ENCODE measurements at places on chromosomes 12 and 14. TPM values are rescaled to one million over a fixed set of nuclear protein-coding genes. Genes with fewer than 3 reads are reported as not detected.

BCL2L2 gene
- total RNA-seq = 37.3 TPM

KRT4 gene
- total RNA-seq = not detected

DNA sequence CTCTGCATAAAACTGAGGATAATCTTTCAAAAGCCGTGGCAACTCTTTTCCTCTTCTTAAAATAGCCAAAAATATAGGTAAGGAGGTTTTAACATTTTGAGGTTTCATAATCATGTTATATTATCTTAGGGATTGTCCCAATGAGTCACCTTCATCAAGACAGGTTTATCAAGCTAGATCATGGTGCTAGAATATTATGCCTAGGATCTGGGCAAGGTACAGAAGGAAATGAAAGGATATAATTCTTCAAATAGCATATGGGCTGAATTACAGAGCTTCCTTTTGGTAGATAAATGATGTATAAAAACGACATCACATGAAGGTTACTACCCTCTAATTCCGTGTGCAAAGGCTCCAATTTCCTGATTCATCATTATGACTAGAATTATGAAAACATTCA, 28.6 kb upstream of the TBC1D15 start:
- DNase-seq = no peak

DNA sequence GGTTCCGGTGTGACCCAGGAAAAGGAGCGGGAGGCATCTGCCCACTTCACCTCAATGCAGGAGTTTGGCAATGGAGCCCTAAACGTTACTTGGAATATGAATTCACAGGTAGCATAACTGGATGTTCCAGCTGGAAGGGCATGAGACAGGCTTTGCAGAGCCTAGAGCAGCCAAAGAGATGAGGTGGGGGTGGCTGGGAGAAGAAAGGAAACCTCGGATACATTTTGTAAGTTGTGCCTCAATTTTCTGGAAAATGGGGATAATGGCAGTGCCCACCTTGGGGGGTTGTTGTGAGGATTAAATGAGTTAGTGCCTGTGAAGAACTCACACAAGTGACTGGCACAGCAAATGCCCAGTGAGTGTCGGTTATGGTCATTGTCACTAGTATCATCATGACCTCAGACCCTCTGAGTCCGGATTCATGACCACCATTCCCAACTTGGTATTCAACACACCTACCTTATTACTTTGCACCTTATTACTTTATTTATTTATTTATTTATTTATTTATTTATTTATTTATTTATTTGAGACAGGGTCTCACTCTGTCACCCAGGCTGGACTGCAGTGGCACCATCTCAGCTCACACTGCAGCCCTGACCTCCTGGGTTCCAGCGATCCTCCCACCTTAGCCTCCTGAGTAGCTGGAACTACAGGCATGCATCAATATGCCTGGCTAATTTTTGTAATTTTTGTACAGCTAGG, 56.0 kb downstream of the CLMN start:
- no peak for DNase-seq

SERPINA6 gene
- total RNA-seq = not detected

DNA sequence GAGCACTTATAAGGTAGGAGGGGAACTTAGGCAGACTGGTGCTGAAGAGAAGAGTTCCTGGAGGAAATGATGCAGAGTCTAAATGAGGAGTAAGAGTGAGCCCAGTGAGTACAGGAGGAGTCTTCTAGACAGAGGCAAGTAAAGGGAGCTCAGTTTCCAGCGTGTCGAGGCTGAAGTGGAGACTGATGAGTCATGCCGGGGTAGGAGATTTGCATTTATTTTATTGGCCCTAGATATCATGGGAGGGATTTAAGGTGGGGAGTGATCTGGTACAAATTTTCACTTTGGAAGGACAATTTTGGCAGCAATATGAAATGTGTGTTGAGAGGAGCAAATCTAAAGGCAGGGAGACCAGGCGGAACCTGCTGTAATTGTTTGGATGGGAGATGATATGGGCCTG, 157.5 kb downstream of the TTC8 start:
- no peak for DNase-seq

PIANP gene
- total RNA-seq = 0.35 TPM

DNA sequence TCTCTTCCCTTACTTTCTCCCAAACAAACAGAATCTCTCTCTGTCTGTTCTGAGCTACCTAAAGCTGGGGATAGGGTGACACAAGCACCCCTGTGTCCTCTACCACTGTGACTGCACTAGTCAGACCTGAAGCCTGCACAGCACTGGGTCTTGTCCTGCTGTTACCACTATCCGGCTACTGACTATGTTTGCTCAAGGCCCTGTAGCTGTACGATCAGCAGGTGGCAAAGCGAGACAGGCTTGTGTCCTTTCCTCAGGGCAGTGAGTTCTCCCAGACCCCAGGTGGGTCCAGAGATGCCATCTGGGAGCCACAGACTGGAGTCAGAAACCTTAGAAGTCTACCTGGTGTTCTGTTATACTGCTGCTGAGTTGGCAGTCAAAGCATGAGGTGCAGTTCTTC, 116.4 kb downstream of the NUBPL start:
- DNase-seq = no peak

DNA sequence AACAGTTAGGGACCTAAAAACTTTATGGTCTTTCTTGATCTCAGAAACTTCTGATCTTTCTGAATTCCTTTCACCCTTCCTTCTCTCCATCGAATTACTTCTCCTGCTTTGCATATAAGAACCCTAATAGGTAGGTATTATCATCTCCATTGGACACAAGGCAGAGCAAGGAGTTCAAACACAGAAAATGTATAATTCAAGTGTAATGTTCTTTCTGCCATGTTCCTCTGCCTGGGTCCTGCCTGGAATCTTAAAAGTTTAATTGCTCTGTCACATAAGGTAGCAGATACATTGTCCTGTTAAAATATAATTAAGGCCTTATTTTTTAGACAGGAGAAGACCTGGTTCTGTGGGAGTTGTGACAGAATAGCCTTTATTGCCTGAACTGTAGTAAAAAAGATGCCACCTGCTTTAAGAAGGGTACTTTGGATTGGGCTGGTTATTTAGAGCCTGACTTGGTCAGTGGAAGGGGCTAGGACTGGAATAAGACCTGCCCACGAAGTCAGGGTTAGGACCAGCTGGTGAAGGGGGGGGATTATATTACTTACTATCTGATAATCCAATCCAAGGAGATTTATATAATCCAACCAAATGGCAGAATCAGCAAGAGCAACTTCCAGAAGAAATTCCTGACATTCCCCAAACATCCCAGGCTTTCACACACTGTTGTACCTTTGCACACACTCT, 10.4 kb downstream of the G2E3 start:
- no peak for DNase-seq

DNA sequence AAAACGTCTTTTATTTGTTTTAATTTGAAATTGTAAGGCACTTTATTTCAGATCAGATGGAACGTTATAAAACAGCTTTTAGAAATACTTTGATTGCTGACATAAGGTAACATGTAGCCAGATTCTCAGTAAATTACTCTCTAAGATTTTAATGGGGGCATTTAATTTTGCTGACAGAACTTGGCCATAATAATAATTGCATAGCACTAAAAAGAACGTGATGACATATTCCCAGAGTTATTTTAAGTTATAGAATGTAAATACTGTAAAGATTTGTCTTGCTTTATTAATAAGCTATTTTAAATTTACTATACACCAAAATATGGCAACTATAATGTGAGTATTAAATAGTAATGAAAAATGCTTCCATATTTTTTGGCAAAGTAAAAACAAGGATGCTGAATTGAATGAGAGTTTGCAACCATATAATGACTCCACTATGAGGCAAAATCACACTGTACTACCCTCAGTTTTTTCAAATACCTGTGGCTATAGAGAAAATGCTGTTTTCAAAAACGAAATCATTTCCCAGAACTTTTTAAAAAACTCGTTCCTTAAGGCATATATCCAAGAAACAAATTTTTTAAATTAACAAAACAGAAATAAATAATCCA, 876 bp downstream of the LUM start:
- no peak for DNase-seq

GRCh38 chr14:102427642-102428041, 64.9 kb downstream of the TECPR2 start:
- DNase-seq = no peak

- DNase-seq = no peak
Observed at GRCh38 chr12:124545508-124546418, 21.6 kb downstream of the NCOR2 start.
